ENCODE measurements at places on chromosomes 1 and 21. TPM values are rescaled to one million over a fixed set of nuclear protein-coding genes. Genes with fewer than 3 reads are reported as not detected.

Gene SPATA17
- not detected for total RNA-seq

DNA sequence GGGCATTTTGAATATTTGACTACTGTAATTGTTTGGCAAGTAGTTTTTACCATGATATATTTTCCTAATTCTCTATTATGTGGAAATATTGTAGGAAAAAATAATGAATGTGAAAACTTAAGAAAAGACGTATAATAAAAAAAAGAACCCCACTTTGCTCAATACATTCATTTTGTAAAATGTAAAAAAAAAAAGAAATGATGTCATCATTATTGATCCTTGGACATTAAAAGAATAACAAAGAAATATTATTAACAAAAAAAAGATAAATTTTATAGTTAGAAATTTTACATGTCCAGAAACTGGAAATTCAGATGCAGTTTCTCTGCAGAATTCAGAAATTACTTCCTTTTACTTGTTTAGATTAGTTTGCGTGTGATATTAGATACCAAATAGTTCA lies 5.2 kb downstream of the GIPC2 start:
- no peak for DNase-seq

GRCh38 chr1:168518813-168519212 lies 25.0 kb downstream of the XCL2 start:
- DNase-seq, result no peak

Gene PCBP3
- total RNA-seq, result 0.66 TPM

Gene OR10J1
- total RNA-seq, result not detected

Gene BSND
- not detected for total RNA-seq

Gene OR6N1
- total RNA-seq, result not detected
